Left forelimb (tissue), 1 donor: ENCODE measurements at places on chromosomes 12 and 14.

DNA sequence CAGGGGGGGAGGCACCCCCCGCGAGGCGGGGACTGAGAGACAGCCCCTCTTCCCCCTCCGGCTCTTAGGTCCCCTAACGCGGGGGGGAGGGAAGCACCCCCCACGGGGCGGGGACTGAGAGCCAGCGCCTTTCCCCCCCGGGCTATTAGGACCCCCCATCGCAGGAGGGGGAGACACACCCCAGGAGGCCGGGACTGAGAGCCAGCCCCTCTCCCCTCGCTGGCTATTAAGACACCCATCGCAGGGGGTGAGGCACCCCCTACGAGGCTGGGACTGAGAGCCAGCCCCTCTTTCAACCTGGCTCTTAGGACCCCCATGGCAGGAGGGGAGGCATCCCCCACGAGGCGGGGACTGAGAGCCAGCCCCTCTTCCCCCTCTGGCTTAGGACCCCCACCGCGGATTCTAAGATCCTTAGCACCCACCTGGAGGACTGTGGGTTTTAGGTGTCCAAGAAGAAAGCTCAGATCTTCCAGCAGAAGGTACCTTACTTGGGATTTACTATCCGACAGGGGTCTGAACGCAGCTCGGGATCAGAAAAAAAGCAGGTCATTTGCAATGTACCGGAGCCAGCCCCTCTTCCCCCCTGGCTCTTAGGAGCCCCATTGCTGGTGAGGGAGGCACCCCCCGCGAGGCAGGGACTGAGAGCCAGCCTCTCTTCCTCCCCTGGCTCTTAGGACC lies 197.8 kb upstream of the PZP start:
- DNase-seq, result no peak

DNA sequence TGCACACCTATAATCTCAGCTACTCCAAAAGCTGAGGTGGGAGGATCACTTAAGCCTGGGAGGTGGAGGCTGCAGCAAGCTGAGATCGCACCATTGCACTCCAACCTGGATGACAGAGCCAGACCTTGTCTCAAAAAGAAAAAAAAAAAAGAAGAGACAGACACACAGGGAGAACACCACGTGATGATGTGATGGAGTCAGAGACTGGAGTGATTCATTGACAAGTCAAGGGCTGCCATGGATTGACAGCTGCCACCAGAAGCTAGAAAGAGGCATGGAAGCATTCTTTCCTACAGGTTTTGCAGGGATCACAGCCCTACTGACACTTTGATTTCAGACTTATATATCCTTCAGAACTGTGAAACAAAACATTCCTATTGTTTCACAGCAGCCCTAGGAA lies 3.5 kb upstream of the HCFC2 start:
- no peak for DNase-seq

DNA sequence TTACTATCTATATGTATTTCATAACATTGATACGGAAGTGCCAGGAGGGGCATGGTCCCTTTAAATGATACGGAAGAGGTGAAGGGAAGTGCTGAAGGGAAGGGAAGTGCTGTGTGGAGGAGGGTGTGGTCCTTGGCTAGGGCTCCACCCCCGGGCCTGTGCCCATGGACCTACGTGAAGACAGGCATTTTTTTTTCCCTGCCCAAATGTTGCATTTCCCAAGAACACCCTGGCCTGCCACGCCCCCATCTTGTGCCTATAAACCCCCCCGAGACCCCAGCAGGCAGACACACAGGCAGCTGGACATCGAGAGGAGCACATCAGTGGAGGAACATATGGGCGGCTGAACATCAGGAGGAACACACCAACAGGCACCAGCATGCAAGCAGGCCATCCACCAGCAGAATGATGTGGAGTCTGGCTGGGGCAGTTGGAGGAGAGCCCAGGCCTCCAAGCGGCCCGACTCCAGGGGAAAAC lies 134.1 kb downstream of the SLC41A2 start:
- DNase-seq, result no peak

DNA sequence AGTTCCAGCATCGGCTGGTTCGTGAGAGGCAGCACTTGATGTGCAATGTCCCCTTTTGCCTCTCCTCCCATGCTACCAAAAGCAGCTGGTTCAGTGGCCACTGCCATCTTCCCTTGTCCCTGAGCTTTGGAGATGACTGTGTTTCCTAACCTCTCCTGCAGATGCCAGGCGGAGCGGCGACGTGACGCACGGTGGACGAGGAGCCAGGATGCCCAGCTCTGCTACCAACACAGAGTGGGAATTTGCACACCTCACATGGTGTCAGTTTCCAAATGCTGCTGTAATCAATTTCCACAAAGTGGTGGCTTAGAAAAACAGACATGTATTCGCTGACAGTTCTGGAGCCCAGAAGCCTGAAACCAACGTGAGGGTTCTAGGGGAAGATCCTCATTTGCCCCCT lies 42.5 kb upstream of the MAP1LC3B2 start:
- DNase-seq, result no peak

- no peak for DNase-seq
Observed at GRCh38 chr14:20659336-20659735, 17.8 kb upstream of the OR6S1 start.

DNA sequence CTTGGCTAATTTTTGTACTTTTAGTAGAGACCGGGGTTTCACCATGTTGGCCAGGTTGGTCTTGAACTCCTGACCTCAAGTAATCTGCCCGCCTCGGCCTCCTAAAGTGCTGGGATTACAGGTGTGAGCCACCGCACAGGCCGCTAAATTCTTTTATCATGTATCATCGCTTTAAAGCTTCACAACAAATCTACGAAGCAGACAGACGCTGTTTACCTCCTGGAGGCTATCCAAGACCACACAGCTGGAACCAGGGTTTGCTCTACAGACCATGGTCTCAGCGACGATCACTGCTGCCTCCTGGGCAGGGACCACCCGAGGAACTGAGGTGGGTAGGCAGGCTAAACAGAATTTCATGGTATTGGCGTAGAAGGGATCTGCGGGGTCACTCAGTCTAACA lies 27.2 kb downstream of the KRT80 start:
- DNase-seq, result no peak

- peak; percentile 49 for DNase-seq
Observed at GRCh38 chr14:99724939-99725773, 41.1 kb downstream of the CYP46A1 start.

DNA sequence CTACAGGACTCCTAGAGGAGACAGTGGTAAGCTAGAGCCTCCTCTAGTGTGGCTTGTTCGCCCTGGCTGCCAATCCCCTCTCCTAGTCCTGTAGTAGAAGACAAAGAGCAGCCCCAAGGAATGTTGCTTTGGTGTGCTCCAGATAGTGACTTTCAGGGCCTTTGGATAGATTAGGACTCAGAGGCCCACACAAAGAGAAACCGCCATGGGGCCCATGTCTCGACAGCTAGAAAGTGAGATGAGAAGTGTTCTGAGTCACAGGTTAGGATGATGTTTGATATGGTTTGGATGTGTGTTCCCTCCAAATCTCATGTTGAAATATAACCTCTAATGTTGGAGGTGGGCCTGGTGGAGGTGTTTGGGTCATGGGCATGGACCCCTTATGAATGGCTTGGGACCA lies 51.8 kb upstream of the JDP2 start:
- DNase-seq, result no peak

DNA sequence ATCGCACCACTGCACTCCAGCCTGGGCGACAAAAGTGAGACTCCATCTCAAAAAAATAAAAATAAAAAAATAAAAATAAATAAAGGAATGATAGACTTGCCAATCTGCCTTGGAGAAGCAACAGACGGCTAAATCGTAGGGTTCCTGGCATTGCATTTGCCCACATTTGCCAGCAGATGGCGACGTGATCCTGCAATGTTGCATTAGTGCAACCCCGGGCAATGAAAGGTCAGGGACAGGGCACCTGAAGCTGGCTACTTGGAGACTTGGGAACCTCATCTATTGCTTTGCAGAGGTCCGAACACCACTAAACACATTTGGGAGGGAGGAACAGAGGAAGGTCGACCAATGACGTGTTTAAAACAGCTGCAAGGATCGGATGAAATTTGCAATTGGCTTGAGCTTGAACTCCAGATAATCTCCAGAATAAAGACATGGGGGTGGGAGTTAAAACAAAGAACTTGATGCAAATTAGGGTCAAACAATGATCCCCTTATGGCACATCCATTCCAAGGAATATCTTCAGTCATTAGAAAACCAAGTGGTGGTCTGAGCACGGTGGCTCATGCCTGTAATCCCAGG lies 34.6 kb downstream of the SPRING1 start:
- DNase-seq, result no peak

GRCh38 chr12:123529686-123530085 lies 3.8 kb downstream of the RILPL1 start:
- no peak for DNase-seq
